ENCODE measurements at places on chromosomes 2 and 18.

DNA sequence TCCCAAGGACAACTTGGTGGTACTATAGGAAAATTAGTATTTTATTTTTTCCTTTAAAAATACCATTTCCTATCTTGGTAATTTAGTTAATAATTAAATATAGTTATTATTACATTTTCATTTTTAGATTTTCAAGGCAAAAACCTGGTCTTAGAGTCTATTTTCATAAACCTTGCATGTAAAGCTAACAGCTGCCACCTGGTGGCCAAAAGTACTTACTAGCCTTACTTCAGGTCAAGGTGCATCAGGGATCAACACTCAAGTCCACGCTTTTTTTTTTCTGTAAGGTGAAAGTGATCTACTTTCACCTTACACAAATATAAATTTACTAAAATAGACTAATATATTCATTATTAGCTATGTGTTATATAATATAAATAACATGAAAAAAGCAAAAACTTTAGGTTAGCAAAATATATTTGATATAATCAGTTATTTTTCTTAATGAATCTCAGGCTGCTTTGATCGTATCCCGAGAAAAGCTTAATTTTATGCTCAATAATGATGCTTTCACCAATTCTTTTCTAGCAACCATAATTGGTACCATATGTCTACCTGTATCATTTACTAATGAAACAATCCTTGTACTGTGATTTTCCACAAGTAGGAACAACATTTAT lies 62.5 kb downstream of the RELCH start:
- DNase-seq, result peak; percentile 8

DNA sequence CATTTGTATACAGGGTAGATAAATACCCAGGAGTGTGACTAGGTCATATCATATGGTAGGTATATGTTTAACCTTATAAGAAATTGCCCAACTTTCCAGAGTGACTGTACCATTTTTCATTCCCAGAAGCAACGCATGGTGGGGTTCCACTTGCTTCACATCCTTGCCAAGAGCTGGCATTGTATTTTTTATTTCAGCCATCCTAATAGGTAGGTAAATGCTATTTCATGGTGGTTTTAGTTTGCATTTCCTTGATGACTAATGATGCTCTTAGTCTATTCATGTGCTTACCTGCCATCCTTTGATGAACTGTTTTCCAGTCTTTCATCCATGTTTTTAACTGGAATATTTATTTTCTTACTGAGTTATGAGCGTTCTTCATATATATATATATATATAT lies 51.9 kb downstream of the MAP4K3 start:
- no peak for DNase-seq

GRCh38 chr2:71862921-71863320 lies 284.7 kb downstream of the CYP26B1 start:
- no peak for DNase-seq

DNA sequence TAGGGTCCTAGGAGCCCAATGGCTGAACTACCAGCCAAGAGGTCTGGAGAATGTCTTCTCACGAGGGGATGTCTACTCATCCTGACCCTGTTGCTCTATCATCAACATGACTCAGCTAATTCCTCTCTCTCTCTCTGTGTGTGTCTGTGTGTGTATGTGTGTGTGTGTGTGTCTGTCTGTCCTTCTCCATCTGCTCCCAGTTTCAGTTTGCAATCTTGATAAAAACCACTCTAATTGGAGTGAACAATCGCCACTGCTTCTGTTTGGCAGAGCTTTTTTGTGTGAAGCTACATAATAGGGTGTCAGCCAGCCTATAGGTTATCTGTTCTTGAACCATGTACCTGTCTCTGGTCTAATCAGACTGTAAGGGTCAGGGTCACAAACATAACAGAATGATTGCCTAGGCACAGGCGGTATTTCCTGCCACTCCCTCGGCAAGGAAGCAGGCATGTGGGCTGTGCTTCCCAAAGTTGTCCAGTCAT lies 219.8 kb downstream of the SH3BP4 start:
- DNase-seq, result no peak

GRCh38 chr2:143085125-143085784 lies 44.0 kb upstream of the ARHGAP15 start:
- DNase-seq, result no peak

DNA sequence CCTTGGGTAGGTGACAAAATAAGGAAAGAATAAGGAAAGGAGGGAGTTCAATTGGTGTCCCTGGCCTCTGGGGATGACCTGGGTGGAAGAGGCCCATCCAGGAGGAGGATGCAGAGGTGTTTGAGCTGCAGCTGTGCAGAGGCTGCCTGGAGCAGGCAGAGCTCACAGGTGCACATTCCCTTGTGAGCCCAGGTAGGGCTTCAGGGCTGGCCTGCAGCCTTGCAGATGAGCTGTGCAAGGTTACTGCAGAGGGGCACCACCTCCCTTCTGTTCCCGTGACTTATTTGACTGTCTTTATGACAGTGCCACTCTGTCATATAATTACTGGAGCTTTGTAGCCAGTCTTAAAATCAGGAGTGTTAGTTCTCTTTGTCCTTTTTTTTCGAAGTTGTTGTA lies 263.2 kb upstream of the HS6ST1 start:
- no peak for DNase-seq

DNA sequence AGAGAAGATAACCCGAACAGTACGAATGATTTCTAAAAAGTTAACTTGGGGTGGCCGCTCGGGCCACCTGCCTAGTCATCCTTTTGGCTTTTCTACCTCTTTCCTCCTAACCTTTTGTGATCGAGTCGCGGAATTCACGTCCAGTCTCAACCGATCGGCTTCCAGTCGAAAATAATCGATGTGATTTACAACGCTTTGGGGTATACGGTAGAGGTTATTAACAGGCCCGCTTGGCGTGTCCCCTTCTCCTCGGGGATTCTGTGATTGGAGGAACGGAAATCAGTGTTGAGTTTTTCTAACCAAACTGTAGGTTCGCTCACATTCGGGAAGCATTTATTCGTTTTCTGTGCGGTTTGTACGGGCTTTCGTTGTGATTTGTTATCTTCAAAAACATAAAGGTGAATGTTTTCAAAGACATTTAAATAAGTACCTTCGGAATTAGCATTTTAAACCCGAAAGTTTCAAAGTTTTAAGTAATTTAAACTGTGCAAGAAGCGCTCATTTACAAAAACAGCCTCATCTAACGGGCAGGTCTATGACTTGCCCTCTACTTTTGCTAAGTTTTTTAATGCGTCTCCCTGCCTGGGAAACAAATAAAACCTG lies 588 bp upstream of the FOXI3 start:
- no peak for DNase-seq

GRCh38 chr2:65688141-65688886 lies 255.9 kb upstream of the SPRED2 start:
- no peak for DNase-seq

GRCh38 chr18:78611869-78612268 lies 367.7 kb upstream of the SALL3 start:
- DNase-seq, result no peak

- no peak for DNase-seq
Measured at GRCh38 chr2:147542351-147542750, 302.5 kb upstream of the ACVR2A start.

DNA sequence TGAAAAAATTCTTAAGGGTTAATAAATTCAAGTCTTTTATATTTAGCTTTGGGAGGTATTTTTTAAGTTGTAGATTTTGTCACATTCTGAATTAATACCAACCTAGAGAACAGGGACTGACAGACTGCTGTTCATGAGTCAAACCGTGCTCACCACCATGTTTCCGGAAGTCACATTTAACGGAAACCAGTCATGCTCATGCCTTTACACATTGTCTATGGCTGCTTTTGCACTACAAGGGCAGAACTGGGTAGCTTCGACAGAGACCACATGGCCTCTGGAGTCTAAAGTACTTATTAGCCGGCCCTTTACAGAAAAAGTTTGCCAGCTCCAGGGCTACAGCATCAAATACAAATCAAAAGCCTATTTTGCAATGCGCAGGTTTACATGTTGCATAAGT lies 33.3 kb downstream of the LONRF2 start:
- no peak for DNase-seq

GRCh38 chr2:203728321-203728720 lies 21.9 kb downstream of the CD28 start:
- DNase-seq, result no peak

GRCh38 chr2:17667898-17668297 lies 85.7 kb downstream of the SMC6 start:
- no peak for DNase-seq

- no peak for DNase-seq
Measured at GRCh38 chr2:152518034-152518433, 183.1 kb downstream of the FMNL2 start.

DNA sequence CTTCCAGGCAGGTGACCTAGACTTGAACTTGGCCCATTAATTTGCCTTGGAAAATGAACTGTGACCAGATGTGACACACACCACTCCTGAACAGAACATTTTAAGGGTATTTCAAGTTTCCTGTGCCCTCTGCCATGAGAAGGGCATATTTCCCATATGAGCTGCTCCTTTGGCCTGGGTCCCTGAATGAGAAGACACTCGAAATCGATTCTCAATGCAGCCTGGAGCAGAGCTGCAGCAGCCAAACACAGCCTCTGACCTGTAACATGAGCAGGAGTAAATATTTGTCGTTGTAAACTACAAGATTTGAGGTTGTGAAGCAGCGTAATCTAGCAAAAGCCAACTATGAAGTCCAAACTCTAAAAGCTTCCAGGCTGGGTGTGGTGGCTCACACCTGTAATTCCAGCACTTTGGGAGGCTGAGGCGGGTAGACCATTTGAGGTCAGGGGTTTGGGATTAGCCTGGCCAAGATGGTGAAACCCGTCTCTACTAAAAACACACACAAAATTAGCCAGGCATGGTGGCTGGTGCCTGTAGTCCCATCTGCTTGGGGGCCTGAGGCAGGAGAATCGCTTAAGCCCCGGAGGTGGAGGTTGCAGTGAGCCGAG lies 30.1 kb upstream of the SOS1 start:
- no peak for DNase-seq

- no peak for DNase-seq
Measured at GRCh38 chr2:120552800-120553481, 182.7 kb upstream of the GLI2 start.

GRCh38 chr2:144348846-144349245 lies 171.1 kb downstream of the ZEB2 start:
- DNase-seq, result no peak

DNA sequence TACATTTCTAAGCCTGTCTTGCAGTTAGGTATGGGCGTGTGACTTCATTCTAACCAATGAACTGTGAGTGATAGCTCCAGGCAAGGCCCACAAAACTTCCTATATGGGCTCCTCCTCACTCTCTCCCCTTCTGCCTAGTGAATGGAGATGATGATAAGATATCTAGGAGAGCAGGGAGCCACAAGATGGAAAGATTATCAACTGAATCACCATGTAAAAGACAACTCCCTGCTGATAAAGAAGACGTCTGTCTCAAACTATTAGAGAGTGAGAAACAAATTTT lies 237.1 kb downstream of the GPD2 start:
- no peak for DNase-seq

DNA sequence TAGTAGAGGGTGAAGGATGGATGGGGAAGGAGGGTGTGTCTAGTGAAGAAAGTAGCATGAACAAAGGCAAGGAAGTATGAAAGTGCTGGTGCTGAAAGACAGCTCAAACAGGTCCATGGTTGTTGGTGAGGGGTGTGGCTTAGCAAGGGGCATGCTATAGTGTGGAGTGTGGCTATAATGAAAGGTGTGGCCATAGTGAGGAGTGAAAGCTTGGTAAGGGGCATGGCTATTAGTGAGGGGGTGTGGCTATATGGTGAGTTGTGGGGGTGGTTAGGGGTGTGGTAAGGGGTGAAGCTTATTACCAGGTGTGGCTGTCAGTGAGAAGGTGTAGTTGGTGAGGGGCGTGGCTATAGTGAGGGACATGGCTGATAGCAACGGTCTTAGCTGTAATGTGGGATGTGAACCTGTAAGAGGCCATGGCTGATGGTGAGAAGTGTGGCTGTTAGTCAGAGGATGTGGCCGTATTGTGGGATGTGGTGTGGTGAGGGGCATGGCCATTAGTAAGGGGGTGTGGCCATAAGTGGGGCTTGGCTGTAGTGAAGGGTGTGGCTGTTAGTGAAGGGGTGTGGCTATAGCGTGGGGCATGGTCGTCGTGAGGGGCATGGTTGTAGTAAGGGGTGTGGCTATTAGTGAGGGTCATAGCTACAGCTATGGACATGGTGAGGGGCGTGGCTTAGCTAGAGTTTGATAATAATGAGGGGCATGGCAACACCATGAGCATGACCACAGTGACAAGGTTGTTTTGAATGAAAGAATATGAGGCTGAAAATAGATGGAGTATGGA lies 549.6 kb downstream of the FBXO15 start:
- DNase-seq, result no peak

All from anterior cingulate cortex (tissue), 58 donors.